ENCODE measurements at places on chromosomes 6 and 20.
A peak's percentile ranks its signal among the peaks of the same experiment; 100 is the strongest.

- DNase-seq = no peak
Measured at GRCh38 chr6:5534643-5535042, 273.3 kb downstream of the FARS2 start.

GRCh38 chr6:25431975-25432307 lies 152.8 kb downstream of the CARMIL1 start:
- no peak for DNase-seq

GRCh38 chr20:8234580-8234979 lies 102.5 kb downstream of the PLCB1 start:
- DNase-seq = no peak

GRCh38 chr6:12110523-12111362 lies 98.6 kb downstream of the HIVEP1 start:
- no peak for DNase-seq

- DNase-seq = no peak
Measured at GRCh38 chr6:148602136-148602535, 144.7 kb upstream of the UST start.

GRCh38 chr6:138088326-138088762 lies 18.9 kb downstream of the PERP start:
- no peak for DNase-seq

GRCh38 chr6:134458857-134459657 lies 141.1 kb upstream of the SGK1 start:
- DNase-seq = no peak

DNA sequence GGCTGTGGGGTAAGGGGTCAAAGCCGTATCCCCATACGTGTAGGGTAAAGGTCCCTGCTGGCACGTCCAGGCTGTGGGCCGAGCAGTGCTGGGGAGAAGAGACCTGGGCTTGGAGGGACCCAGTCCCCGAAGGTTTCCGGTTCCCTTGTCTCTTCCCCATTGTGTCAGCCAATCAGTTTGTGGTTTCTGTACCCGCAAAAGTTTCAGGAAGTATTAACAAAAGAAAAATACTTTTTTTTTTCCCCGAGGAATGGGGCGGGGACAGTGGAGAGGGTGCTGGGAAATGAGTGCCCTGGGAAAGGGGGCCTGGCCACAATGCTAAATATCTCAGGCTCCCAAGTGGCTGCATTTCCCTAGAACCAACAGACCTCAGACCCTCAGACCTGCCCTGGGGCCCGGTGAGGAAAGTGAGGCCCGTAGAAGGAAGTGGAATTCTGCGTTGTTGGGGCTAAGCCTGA lies 15.2 kb upstream of the AMD1 start:
- no peak for DNase-seq

DNA sequence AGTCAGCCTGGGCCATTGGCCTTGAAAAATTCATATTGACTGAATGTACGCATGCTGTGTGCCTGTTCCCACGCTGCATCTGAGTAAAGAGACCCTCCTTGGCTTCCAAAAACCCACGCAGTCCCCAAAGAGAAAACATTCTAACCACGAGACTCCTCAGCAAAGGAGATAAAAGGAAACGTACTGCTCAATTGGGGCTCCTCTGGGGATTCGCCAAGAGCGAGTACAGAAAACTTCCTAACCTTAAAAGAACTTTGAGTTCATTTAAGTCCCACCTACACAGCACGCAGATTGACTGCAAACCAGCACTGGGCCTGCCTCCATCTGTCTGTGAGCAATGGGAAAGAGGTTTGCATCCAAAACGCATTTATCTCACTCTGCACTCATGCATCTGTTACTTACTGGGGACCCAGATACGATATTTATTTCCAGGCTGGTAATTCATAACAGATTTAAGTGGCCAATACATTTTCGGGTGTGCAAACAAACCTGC lies 505.9 kb upstream of the CHD6 start:
- no peak for DNase-seq

- no peak for DNase-seq
Measured at GRCh38 chr20:49545572-49545971, 22.4 kb downstream of the PTGIS start.

- no peak for DNase-seq
Measured at GRCh38 chr6:169677096-169677495, 24.7 kb downstream of the WDR27 start.

GRCh38 chr6:74366634-74367033 lies 670.6 kb downstream of the CD109 start:
- DNase-seq = no peak

DNA sequence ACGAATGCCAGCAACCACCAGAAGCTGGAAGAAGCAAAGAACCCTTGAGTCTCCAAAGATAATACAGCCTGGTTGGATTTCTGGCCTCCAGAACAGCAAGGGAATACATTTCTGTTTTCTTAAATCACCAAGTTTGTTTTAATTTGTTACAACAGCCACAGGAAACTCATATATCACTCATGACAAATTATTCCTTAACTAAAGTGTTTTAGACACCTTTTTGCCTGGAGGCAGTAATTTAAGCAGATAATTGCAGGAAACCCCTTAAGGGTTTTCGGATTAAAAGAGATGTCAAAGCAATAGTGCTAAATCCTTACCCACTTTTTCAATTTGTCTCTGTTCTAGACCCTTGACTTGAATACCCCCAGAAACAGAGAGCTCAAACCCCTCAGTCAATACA lies 1050.0 kb downstream of the EPHA7 start:
- no peak for DNase-seq

GRCh38 chr6:7087066-7087465 lies 20.7 kb upstream of the RREB1 start:
- no peak for DNase-seq

DNA sequence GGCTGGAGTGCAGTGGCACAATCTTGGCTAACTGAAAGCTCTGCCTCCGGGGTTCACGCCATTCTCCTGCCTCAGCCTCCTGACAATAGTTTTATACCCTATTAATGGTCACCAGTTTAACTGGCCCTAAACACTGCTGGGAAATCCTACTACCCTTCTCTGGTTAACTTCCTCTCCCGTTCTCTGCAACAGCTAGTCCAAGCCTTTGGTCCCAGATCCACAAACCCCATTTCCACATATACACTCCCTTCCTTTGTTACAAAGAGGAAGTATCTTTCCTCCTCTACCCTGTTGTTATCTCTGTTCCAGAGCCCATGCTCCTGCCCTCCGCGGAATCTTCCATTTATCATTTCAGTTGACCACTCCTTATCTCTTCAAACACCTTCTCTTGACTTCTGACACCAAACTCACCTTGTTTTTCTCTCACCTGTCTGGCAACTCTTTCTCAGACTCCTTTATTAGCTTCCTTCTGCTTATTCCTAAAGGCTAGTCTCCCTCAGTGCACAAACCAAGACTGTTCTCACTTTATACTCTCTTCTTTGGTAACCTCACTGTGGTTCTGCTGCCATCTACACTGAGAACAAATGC lies 25.0 kb upstream of the TBC1D22B start:
- no peak for DNase-seq

DNA sequence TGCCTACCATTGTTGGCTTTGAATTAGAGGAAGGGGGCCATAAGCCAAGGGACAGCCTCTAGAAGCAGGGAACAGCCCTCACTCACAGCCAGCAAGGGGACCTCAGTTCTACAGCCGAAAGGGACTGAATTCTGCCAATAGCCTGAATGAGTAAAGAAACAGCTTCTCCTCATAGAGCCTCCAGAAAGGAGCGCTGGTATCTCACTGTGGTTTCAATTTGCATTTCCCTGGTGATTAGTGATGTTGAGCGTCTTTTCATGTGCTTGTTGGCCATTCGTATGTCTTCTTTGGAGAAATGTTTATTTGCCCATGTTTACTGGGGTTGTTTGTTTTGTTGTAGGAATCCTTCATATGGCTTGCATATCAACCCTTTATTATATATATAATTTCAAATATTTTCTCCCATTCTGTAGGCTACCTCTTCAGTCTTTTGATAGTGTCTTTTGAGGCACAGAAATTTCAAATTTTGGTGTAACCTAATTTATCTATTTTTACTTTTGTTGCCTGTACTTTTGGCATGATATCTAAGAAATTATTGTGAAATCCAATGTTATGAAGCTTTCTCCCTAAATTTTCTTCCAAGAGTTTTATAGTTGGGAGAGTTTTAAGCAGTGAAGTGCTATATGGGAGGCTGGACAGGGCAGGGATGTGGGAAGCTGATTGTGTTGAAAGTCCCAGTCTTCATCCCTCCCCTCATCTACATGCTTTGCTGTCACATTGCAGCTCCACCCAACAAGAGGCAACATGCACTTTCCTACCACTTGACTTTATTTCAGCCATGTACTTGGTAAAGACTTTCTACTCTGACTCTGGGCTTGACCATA lies 82.3 kb upstream of the SHLD1 start:
- no peak for DNase-seq

DNA sequence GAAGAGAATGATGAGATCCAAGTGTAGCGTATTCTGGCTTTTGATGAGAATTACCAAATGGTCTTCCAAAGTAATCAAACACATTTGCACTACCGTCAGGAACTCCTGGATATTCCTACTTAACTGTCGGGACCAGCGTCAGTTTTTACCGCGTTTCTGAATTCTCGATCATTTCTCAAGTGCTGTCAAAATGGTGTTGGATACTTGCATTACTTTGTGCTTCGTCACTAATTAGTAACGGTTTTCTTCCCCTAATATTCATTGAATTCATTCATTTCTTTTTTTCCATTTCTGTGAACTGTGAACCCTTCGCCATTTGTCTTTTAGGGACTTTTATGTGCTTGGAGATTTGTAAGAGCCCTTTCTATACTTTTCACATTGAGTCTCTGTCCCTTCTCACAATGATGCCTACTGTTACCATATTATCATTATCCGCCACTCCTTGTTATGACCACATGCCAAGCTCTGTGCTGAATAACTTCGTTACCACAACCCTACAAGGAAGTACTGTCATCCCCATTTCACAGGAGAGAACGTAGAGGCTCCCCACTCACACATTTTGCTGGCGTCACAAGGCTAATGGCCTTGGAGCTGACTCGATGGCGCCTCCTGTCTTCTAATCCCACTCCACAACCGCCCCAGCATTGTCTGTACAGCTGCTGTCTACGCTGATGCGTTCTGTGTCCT lies 74.2 kb upstream of the QKI start:
- DNase-seq = no peak

DNA sequence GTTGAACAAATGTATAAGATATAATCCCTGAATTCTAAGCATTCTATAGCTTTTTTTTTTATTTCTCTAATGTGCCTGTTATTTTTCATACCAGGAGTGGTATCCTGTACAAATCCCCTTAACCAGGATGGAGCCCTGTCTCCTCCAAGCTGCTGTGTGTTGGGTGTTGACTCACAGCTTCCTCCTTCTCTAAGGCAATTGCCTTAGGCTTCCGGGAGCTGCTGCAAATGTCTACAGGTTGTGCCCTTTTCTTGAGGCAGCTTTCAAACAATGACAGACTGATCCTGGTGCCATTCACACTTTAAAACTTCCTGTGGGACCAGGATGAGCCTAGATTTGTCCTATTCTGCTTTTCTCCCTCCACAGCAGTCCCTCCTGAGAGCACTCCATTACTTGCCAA lies 173.2 kb downstream of the BTBD3 start:
- DNase-seq = no peak

DNA sequence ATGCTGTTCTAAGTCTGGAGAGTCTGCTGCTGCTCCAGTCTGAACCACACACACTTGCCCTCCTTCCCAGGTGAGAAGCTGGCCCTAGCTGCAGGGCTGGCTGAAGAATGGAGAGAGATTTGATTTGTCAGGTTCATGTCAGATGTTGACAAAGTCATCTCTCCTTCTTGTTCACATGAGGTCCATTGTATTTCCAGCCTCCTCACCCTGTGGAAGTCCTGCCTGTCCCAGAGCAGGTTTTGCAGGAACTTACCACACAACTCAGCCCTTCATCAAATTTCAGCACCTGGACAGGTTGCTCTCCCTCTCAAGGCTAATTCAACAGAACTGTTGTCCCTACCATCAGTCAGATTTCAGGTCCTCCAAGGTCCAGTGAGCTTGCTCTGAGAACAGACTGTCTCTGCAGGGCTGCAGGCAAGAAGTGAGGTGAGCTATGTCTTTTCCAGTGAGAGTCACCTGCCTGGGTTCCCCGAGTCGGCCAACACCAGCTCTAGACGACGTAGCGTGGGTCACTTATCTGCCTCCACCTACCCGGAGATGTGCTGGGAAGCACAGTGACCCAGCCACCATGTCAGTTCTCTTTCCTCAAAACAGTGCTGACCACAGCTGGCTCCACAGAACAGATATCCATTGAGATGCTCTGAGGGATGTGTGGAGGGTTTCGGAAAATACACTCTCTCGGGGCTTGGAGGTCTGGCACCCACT lies 58.0 kb upstream of the CD93 start:
- peak; percentile 49 for DNase-seq

GRCh38 chr6:158023597-158023939 lies 41.9 kb downstream of the SYNJ2 start:
- DNase-seq = no peak

DNA sequence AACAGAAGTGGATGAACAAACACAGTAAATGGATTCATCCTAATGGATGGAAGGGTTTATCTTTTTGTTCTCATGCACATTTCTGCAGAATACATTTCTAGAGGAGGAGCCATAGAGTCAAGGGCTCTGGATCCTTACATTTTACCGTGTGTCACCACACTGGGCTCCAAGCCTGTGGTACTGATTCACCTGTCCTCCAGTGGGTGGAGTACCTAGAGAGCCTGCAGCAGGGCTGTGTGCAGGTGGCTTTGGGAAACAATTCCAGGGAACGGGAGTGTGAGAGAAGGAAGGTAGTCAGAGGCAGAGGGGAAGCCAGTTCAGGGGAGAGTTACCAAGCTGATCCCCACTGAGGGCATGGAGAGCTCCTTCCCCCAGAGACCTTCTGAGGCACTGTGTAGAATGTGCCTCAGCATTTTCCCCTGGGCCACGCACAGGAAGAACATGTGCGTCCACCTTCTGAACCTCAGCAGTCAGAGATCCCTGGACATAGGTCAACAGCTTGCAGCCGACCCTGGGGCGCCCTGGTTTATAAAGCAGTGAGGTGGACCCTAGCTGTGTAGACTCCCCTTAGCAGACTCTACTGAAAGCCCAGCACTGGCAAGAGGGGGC lies 85.3 kb upstream of the SLC22A23 start:
- DNase-seq = no peak

DNA sequence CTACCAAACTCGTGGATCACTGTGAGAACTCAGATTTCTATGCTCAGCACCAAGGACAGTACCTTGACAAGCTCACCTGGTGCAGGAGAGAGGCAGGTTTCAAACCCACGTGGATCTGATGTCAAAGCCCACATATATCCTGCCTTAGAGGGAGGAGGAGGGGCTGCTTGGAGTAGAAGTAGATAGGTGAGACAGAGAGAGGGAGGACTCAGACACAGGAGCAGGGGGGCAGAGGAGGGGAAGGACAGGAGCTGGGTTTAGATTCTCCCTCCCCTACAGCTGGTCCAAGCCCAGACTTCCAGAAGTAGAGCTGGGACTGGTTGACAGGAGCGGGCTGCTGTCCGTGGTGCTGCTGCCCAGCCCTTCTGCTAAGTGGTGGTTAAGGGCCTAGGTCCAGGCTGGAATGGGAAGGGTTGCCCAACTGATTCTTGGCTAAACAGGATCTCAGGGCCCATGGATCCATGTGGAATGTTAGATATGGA lies 77.5 kb downstream of the CDH22 start:
- no peak for DNase-seq

All from NCI-H1694 treated with DMSO at 0.1 percent for 48 hours (cell line).